Thoracic aorta endothelial cell (primary cell): ENCODE measurements at places on chromosomes 16 and 17. TPM values are rescaled to one million over a fixed set of nuclear protein-coding genes. Genes with fewer than 3 reads are reported as not detected.

SLC16A13 gene
- total RNA-seq: 2.5 and 3.0 TPM in 2 replicates

TEX19 gene
- 0.07 TPM in 1 of 2 replicates, not detected in the other for total RNA-seq

KIF2B gene
- total RNA-seq: not detected in 2 replicates

ALOX15B gene
- not detected in 2 replicates for total RNA-seq

CDYL2 gene
- 44.0 and 47.1 TPM in 2 replicates for total RNA-seq

MYCBPAP gene
- 0.53 and 1.2 TPM in 2 replicates for total RNA-seq

CDH15 gene
- total RNA-seq: under 0.01 TPM in 1 of 2 replicates, not detected in the other
